A549 (cell line): ENCODE measurements at places on chromosomes 3 and 15.

DNA sequence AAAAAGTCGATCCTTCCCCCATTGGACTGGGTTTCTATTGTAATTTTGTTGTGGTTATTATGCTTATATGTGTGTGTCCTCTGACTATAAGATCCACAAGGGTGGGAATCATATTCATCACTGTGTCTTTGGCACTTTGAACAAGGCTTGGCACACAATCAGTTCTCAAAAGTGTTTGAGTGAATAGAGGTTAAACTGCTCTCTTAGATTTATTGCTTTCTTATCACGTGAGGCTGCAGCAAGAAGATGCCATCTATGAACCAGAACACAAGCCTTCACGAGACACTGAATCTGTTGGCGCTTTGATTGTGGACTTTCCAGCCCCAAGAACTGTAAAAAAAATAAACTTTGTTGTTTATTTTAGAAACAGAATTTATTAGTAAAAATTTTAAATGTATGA is 295.0 kb upstream of the MDFIC2 start:
- DNase-seq: no peak

- DNase-seq: no peak
These were observed 90.4 kb downstream of the XXYLT1 start for GRCh38 chr3:195180490-195181112.

GRCh38 chr3:58299839-58300516 is 6.1 kb upstream of the RPP14 start:
- no peak for DNase-seq

DNA sequence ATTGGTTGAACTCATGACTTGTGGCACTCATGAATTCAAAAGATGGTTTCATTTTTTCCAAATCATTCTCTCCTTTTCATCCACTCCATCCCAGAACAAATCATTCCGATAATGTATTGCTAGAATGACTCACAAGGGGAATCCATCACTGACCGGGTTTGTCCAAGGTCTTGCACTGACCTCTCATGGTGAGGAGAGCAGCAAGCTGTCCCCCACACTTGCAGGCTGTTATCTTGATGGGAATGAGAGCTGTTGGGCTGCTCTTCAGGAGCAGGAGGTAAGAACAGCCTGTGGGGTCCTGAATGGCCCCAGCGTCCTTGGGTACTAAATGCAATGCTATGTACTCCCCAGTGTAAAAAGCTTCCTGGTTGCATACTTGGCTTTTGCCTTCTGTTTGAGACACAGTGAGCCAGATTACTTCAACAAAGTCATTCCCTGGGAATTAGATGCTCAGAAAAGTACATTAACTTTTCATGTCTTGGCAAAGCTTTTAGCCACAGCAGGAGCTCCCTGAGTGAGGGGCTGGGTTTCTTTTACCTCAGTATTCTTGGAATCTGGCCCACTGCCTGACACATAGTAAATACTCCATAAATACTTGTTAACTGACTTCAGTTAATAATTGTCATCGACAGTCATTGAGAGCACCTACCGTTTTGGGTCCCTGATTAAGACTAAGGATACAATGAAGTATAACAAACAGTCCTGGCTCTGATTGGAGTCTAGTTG is 24.1 kb downstream of the CCNL1 start:
- peak; percentile 51 for DNase-seq

DNA sequence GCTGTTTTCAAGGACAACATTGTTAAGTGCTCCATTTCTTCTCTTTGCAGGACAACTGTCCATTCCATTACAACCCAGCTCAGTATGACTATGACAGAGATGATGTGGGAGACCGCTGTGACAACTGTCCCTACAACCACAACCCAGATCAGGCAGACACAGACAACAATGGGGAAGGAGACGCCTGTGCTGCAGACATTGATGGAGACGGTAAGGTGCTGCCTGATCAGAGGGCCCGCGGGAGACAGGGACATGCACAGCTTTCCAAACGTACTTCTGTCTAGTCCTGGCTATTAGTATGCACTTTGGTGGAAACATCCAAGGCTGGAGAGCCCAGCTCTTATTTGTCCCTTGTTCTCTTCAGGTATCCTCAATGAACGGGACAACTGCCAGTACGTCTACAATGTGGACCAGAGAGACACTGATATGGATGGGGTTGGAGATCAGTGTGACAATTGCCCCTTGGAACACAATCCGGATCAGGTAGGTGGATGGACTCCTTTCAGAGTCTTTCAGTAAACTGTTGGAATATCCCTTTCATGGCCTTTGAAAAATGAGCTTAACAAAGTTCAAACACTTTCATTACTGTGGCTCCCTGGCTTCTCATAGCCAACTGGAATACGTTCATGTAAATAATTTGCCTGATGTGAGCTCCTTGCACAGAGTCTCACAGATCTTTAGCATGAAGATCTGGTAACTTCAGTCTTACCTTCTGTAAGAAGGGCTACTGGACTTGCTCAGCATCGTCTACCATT is 10.4 kb downstream of the THBS1 start:
- no peak for DNase-seq

- no peak for DNase-seq
These were observed 161.7 kb upstream of the HES1 start for GRCh38 chr3:193974191-193974652.

DNA sequence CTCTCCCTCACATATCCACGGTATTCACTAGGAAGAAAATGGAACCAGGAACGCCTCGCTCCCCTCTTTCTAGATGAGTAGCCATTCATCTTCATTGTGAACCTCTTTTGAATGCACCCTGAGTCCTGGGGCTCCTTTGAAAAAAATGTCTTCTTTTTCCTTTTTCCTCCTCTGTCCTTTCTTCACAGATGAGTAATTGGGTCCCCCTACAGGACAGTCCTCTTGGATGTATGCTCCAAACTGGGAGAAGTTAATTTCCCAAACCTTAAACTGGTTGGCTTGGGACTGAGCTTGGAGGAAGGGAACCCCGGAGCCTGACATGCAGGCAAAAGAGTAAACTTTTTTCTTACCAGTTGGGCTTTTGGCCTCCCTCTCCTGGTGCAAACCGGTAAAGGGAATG is 108.8 kb downstream of the DPH6 start:
- DNase-seq: no peak

DNA sequence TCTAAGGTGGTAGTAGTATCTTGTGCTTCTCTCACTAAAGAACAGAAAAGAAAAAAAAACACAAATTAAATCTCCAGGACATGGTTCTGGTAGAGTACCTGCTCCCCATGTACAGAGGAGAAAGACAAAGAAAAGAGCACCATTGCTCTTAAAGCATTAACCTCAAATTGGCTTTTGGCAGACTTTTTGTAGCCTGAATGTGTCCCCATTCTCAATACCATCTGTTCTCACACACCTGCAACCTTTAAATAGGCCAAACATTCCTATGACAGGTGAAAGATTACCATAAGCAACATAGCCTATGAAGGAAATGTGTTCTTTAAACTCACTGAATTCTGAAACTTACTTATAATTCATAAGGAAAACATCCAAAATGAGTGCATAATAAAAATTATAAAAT is 68.0 kb downstream of the TIPARP start:
- no peak for DNase-seq

DNA sequence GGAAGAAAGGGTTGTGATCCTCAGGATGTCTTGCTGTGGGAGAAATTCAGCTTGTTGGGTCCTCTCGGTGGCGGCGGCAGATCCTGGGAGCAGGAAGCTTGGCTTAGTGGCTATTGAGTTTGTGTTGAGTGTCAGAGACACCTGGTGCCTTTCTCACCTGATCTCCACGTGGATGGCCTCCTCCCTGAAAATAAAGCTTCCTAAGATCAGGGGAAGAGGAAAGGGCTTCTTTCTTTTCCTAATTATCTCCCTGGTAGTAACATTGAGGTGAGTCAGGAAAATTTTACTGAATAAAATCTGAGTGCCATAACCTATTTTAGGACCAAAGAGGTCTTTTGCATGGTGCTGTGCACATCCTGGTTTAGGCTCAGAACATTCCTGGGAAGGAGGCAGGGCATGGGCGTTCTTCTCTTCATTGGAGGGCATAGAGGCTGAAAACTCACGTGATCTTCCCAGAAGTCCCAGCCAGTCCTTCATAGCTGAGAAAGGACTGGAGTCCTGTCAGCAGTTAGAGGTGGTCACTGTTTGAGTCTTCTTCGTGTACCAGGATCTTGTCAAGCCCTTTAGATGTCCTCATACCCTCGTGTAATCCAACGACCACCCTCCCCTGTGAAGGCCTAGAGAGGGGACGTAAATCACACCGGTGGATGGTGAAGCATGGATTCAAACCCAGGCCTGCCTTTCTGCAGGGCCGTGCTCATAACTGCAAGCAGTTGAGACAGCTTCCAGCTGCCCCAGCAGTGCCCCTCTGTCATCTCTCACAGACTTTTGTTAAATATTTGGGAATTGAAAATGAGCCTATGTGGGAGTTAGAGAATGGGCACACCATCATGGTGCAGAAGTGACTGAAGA is 1.1 kb downstream of the CMTM8 start:
- DNase-seq: peak; percentile 40

- DNase-seq: no peak
These were observed 113.0 kb upstream of the PFN2 start for GRCh38 chr3:150083655-150084042.

- DNase-seq: peak; percentile 18
These were observed at the start of gene SHF for GRCh38 chr15:45187894-45188830. Gene SHF (minus strand): TSS chr15:45187966. CDS start chr15:45187951, 15 bp downstream.

DNA sequence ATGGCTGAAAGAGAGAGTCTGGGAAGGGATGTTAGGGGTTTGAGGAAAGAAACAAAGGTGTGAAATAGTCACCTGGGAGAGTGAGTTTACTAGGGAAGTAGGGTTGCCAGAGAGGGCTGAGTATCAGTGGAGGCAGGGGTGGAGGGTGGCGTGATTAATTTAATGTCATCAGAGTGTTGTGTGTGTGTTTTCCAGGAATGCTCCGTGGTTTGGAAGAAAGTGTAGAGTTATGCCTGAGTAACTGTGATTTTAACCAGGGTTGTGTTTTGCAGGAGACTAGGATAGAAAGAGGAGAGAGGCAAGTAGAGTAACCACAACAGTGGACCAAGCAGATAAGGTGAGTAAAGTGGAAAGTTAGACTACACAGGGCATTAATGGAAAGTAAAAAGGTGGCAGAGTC is 27.2 kb downstream of the PLD1 start:
- no peak for DNase-seq

- DNase-seq: no peak
These were observed 33.5 kb downstream of the SLCO2A1 start for GRCh38 chr3:133996251-133996661.

- no peak for DNase-seq
These were observed 77.3 kb downstream of the ETFA start for GRCh38 chr15:76233921-76234320.

DNA sequence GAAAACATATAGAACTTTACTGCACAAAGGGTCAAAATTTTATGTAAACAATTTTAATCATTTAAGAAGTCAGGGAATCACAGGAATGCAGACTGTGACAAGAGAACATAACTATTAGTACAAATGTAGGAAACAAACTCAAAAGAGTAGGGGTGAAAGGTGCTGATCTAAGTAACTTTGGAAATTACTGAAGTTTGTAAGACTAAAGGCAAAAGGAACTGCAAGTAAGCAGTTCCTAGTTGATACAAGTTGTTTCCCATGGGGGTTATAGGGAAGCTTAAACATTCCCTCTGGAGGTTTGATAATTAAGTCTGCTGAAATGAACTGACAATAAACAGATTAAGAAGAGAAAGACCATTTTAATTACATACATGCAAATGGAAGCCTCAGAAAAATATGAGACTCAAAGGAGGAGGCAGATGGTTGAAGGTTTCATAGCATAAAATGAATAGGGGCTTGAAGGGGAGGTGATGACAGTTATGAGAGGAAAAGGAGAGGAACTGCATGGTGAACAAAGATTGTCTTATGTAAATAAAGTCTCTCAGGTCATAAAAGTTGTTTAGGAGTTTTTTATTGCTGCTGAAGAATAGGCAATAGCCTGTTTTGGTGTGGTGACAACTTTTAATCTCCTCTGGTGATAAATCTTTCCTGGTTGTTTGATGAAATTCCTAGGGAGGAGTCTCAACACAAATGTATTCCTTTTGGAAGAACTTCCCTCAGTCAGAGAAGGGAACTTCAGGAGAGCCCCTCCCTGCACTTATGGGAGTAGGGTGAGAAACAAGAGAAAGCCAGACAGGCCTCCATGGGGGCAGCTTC is 17.1 kb downstream of the SETMAR start:
- no peak for DNase-seq

GRCh38 chr3:32781211-32781968 is 36.4 kb upstream of the TRIM71 start:
- peak; percentile 89 for DNase-seq

DNA sequence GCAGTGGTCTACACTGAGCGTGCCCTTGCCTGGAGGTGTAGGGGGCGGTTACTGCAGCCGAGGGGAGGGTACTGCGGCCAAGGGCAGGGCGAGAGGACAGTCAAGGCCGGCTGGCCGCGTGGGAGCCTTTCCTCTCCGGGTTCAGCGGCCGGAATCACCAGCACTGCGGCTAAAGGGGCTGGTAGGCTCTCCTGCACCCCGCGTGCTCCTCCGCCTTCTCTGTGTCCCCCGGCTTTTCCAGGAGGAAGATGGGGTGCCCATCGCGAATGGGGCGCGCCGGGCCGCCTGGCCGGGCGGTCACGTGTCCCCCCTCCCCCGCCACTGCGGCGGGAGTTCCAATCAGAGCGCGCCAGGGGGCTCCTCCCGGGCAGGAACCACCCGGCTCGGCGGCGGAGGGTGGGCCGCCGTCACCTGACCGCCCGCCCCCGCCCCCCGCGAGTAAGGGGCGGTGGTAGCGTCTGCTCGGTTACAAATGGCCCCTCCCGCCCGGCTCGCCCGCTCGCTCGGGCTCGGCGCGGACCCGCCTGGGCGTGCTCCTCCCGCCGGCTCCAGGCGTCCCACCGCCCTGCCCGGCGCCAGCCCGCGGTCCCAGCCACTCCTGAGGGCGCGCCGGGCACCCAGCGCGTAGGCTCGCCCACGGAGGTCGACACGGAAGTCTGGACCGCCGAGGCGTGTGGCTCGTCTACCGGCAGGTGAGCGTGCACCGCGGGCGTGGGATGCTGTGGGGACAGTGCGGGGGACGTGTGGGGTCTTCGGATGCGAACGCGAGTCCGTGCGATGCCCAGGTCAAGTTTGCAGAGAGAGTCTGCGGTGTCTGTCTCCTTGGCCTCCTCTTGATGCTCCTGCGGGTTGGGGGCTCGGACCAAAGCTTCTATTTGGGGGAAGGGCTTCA is 242.6 kb upstream of the TOPAZ1 start:
- peak; percentile 70 for DNase-seq

GRCh38 chr3:82627733-82628132 is 866.3 kb upstream of the GBE1 start:
- no peak for DNase-seq

GRCh38 chr3:117322866-117323265 is 613.3 kb downstream of the TUSC7 start:
- peak; percentile 13 for DNase-seq

GRCh38 chr3:46865031-46865507 is 1.8 kb upstream of the MYL3 start:
- no peak for DNase-seq
